Activated naive CD8-positive, alpha-beta T cell treated with anti-CD3 and anti-CD28 coated beads, Interleukin-2, amount 10 ng/mL, durations not matched to agents 7 days and 5 days (primary cell): ENCODE measurements at places on chromosomes 3 and 15. TPM values are rescaled to one million over a fixed set of nuclear protein-coding genes. Genes with fewer than 3 reads are reported as not detected.

The ZNF445 gene
- total RNA-seq, result 26.2 TPM

DNA sequence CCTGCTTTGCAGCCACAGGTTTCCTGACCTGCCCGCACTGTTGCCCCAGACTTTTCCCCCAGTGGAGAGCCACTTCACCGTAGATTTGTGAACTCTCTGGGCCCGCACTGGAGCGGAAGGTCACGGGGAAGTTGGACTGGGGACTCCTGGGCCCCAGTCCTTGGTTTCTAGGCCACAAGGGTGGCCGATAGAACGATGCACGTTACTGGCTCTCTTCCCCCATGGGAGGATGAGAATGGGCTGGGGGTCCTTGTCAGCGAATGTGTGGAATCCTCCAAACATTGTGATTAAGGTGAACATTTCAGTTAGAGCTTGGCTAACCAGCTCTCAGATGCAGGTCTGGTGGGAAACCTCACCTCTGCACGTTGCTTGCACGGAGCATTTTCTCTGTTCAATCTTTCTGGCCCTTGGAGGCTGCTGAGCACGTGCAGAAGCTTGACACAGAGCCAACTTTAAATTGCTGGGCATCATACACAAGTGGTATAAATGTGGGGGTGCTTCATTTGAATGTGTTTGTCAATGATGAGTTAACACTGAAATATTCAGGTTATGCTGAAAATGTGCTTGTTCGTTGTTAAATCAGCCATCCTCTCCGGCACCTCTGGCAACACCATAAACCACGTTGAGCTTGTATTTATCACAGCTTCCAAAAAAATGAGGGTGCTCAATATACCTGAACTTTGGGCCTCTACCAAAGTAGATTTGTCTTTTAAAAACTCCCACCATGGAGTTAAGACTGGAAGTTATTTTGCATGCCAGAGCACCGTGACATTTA is 976 bp downstream of the DIS3L start:
- peaks cover 32% of the 10 kb centered on the region for H3K4me1 ChIP-seq
- peaks cover 5% of the 10 kb centered on the region for H3K36me3 ChIP-seq
- H3K27me3 ChIP-seq, result no peaks in the 10 kb centered on the region
- H3K4me3 ChIP-seq, result peak overlapping the region; percentile 74

DNA sequence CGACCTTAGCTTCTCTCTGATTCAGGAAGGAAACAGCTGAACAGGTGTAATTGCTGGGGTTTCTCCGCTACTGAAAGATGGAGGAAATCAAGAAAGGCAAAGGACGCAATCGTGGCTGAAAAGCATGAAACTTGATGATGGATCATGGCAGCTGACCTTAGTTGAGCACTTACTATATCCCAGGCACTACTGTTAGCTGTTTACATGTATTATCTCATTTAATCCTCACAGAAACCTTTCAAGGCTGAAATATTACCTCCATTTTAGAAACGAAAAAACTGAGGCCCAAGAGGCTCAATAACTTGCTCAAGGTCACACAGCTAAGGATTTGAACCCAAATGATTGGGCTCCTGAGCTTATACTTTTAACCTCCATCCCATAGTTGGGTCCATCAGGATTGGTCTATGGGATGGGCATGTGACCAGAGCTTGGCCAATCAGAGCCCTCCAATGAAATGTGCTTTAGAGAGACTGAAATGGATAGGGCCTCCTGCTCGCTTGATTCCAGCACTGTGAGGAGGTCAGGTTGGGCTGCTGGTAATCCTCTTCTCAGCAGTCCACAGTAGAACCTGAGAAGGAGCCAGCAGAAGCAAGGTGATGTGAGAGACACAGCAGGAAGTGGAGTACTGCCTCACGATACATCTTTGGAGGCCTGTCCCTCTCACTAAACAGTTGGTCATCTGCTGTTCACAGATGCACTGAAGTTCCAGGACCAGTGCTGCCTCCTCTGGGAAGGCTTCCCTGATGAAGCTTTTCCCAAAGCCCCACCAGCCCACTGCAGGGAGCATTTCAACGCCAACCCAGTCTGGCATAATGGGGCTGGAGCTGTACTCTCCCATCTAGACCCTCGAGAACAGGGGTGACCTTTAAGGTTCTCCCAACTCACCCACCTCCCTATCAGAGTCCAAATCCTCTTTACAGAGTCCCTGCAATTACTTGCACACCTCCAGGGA is 10.4 kb downstream of the CLN6 start:
- no peaks in the 10 kb centered on the region for H3K27me3 ChIP-seq
- H3K27ac ChIP-seq, result no peak overlapping the region

The CFAP20DC gene
- 1.4 TPM for total RNA-seq

DNA sequence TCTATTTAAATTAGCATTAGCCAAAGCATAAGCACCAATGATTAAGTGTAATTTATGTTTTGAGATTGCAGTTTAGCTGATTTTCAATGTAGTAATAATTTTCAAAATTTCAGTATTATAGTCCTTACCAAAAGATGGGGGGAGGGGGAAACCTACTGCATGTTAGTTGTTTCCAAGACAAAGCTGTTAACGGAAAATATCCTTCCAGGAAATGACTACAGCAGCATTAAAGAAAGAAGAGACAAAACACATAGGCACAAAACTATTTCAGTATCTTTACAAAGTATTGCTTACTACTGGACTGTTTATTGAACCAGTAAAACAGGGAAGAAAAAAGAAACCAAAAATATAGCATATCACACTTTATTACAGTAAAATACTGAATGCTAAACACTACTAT is 10.5 kb downstream of the BNIP2 start:
- peak overlapping the region; percentile 15 for H3K4me3 ChIP-seq
- peaks cover 5% of the 10 kb centered on the region for H3K4me1 ChIP-seq
- H3K36me3 ChIP-seq, result peaks cover 35% of the 10 kb centered on the region

DNA sequence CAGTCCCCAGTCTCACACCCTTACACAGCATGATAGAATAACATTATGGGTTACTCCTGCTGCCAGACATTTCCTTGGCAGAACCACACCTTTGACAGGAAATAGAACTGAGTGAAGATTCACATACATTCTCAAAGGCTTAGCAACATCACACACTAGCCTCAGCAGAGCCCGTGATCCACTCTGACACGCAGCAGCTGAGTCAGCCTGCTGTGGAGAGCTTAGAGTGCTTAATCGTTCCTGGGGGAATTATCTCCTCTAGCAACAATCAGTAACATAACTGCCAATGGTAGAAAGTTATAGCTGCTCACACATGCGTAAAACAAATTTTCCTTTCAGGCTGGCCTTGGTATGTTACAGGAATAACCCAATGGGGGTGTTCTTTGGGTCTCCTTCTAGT is 382.1 kb downstream of the GAP43 start:
- no peaks in the 10 kb centered on the region for H3K4me1 ChIP-seq
- H3K27me3 ChIP-seq, result no peaks in the 10 kb centered on the region
- no peaks in the 10 kb centered on the region for H3K36me3 ChIP-seq
- H3K27ac ChIP-seq, result no peak overlapping the region
- no peak overlapping the region for H3K4me3 ChIP-seq

- peaks cover 54% of the 10 kb centered on the region for H3K27me3 ChIP-seq
- DNase-seq, result no peak
- no peaks in the 10 kb centered on the region for H3K36me3 ChIP-seq
- H3K4me3 ChIP-seq, result no peak overlapping the region
- H3K4me1 ChIP-seq, result peaks cover 9% of the 10 kb centered on the region
- no peak overlapping the region for H3K27ac ChIP-seq
Observed at GRCh38 chr15:34620142-34620541, 36.7 kb upstream of the GOLGA8B start.

DNA sequence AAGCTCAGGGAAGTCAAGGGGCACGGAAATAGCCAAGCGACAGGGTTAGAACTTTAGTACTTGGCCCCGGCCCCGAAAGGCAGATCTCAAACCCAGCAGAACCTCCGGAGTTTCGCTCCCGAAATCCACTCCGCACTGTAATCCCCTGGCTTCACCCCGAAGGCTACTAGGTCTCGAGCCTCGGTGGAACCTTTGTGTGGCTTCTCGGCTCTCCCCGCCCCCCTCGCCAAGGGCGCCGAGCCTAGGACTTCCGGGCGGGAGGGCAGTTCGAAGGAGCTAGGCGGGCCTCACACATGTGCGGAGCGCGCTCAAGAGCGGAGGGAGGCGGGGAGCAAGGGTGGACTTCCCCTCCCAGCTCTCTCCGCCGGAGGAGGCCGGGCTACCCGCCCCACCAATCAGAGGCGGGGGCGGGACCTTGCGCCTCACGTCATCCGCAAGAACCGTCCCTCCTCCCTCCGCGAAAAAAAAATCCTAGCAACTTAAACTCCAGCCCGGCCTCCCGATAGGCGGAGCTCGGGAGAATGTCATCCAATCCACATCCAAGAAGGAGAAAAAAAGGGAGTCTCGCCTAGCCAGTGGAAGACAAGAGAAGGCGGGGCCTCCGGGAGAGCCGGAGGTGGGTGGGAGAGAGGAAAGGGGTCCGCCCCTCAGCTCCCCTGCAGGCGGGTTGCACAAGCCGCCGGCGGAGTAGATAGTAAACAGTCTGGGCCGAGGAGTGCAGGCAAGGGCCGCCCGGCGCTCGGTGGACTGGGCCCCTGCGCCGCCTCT is 2.4 kb upstream of the SIN3A start:
- peak; percentile 95 for DNase-seq
- H3K4me3 ChIP-seq, result peak overlapping the region; percentile 95
- peaks cover 2% of the 10 kb centered on the region for H3K36me3 ChIP-seq
- H3K27ac ChIP-seq, result peak overlapping the region; percentile 99
- H3K4me1 ChIP-seq, result peaks cover 21% of the 10 kb centered on the region

DNA sequence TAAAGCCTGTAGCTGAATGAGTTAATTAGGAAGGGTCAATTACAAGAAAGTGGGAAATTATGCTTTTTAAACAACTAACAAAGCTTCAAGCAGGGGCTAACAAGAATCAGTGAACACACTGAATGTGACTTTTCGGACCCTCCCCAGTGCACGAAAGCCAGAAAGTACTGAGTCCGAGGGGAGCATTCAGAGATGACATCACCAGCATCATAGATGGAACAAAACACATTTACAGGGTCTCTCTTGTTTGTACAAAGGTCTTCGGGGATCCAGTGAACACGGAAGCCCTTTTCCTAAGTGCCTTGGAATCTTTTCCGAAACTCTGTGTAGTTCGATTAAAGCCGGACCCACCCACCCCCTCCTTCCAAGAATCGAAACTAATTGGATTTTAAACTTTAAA is 829 bp downstream of the DCP1A start:
- peaks cover 25% of the 10 kb centered on the region for H3K4me1 ChIP-seq
- DNase-seq, result no peak
- peak overlapping the region; percentile 99 for H3K27ac ChIP-seq
- peaks cover 8% of the 10 kb centered on the region for H3K36me3 ChIP-seq
- no peaks in the 10 kb centered on the region for H3K27me3 ChIP-seq

The ARGFX gene
- not detected for total RNA-seq

DNA sequence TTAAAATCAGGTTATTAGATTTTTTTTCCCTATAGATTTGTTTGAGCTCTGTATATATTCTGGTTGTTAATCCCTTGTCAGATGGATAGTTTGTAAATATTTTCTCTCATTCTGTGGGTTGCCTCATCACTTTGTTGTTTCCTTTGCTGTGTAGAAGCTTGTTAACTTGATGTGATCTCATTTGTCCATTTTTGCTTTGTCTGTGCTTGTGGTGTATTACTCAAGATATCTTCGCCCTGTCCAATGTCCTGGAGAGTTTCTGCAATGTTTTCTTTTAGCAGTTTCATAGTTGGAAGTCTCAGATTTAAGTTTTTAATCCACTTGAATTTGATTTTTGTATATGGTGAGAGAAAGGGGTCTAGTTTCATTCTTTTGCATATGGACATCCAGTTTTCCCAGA is 699.1 kb downstream of the NAALADL2 start:
- no peak for DNase-seq
- no peaks in the 10 kb centered on the region for H3K36me3 ChIP-seq
- H3K4me3 ChIP-seq, result no peak overlapping the region
- no peaks in the 10 kb centered on the region for H3K4me1 ChIP-seq

DNA sequence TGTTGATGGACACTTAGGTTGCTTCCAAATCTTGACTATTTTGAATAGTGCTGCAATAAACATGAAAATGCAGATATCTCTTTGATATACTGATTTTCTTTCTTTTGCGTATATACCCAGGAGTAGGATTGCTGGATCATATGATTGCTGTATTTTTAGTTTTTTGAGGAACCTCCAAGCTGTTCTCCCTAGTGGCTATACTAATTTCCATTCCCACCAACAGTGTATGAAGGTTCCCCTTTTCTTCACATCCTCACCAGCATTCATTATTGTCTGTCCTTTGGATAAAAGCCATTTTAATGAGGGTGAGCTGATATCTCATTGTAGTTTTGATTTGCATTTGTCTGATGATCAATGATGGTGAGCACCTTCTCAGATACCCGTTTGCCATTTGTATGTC is 12.5 kb downstream of the PATL2 start:
- no peak for DNase-seq
- H3K27me3 ChIP-seq, result no peaks in the 10 kb centered on the region
- H3K36me3 ChIP-seq, result peaks cover 28% of the 10 kb centered on the region
- H3K4me3 ChIP-seq, result no peak overlapping the region
- peaks cover 20% of the 10 kb centered on the region for H3K4me1 ChIP-seq

The ZBBX gene
- total RNA-seq, result not detected

DNA sequence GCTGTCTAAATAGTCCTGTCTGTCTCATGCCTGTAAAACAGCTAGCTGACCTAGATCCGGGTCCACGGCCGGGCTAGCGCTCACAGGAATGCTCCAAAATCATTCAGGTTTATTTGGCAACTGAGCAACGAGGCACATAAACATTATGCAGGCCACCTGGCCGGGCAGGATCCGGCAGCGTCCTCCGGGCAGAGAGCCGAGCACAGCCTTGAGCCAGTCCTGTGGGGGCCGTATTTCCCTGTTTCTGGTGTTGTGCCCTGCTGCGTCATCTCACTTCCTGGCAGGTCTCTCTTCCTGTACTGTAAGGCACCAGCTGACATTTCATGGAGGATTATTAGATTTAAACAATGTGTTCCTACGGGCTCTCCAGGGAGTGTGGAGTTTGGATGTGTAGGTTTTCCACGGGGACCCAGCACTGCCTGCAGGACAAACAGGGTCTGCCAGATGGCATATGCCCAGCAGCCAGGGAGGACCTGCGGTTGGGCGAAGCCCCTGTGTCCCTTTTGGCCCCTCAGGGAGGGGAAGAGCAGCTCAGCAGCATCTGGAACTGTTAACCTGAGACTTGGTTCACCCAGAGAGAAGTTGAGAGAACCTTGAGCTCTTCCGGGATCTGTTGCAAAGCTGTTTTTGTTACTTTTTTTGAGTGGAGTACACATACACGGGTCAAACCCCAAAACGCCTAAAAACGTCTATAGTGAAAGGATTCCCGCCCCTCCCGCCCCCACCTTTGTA is 16.6 kb upstream of the LRRK1 start:
- H3K4me3 ChIP-seq, result no peak overlapping the region
- peaks cover 21% of the 10 kb centered on the region for H3K27me3 ChIP-seq
- no peak for DNase-seq
- H3K27ac ChIP-seq, result no peak overlapping the region
- H3K36me3 ChIP-seq, result no peaks in the 10 kb centered on the region

The SAMD7 gene
- not detected for total RNA-seq

The CRYGS gene
- 4.5 TPM for total RNA-seq

The TNNC1 gene
- 3.2 TPM for total RNA-seq

- no peak overlapping the region for H3K27ac ChIP-seq
- H3K27me3 ChIP-seq, result peaks cover 8% of the 10 kb centered on the region
- H3K4me3 ChIP-seq, result no peak overlapping the region
- H3K4me1 ChIP-seq, result no peaks in the 10 kb centered on the region
- no peaks in the 10 kb centered on the region for H3K36me3 ChIP-seq
Observed at GRCh38 chr3:133954717-133955360, 59.2 kb upstream of the RAB6B start.

The TLR9 gene
- 2.0 TPM for total RNA-seq

GRCh38 chr15:97909291-97909891 is 51.1 kb upstream of the ARRDC4 start:
- H3K4me1 ChIP-seq, result peaks cover 1% of the 10 kb centered on the region
- no peak overlapping the region for H3K4me3 ChIP-seq
- H3K36me3 ChIP-seq, result no peaks in the 10 kb centered on the region
- H3K27ac ChIP-seq, result no peak overlapping the region

- H3K4me3 ChIP-seq, result no peak overlapping the region
- peaks cover 4% of the 10 kb centered on the region for H3K36me3 ChIP-seq
- peaks cover 10% of the 10 kb centered on the region for H3K27me3 ChIP-seq
- DNase-seq, result no peak
- H3K27ac ChIP-seq, result no peak overlapping the region
Observed at GRCh38 chr3:196150481-196150880, 60.7 kb downstream of the ZDHHC19 start.
